Neural crest cell (in vitro differentiated cells): ENCODE measurements at places on chromosomes 6 and 20. TPM values are rescaled to one million over a fixed set of nuclear protein-coding genes. Genes with fewer than 3 reads are reported as not detected.

DNA sequence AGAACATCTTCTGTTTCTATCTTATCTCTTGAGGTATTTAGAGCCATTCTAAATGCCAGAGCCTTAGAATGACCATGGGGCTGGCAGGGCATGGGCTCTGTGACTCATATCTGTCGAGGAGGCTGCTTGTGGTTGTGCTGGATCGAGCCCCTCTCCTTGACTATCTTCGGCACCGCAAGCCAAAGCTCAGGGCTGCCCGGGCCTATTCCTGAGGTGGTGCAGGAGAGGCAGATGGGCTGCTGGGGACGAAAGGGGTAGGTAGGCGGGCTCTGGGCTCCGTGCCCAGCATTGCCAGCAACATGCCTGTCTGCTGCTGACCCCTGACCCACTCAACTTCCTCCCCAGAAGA lies 89.9 kb downstream of the NOL4L start:
- no peak for DNase-seq

LY6G6F gene
- total RNA-seq = not detected in 2 replicates

DNA sequence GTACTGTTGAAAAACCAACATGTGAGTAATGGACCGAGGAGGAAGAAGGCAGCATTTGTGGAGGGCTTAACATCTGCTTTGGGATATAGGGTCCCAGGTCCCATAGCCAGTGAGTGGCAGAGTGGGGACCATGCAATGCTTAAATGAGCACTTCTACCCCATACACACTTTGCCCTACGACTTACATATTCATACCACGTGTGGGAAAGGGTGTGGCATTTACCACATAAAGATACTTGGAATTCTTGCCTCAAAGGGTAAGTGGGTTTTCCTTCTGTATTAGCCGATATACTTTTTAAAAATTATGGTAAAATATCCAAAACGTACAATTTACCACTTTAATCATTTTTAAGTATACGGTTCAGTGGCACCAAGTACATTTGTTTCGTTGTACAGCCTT lies 199.3 kb downstream of the BACH2 start:
- DNase-seq = no peak

CTNNBL1 gene
- 87.7 and 94.9 TPM in 2 replicates for total RNA-seq

DNA sequence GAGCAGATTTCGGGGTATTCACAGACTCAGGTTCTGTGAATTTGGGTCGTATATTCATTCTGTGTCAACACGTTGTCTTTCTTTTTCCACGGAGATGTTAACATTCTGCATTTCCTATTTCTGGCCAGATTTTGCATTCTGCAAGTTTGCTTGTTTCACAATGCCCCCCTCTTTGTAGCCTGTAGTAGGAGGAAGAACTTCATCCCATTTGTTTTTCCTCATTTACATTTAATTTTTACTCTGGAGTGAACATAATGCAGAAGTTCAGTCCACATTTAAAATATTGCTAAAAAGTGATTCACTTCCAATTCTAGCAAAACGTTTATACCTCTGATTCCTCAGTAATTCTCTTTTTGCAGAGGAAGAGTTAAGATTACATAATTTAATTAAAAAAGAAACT lies 12.9 kb downstream of the TAGAP start:
- DNase-seq = no peak

EFCAB8 gene
- total RNA-seq = 0.26 TPM in 1 of 2 replicates, not detected in the other

DNA sequence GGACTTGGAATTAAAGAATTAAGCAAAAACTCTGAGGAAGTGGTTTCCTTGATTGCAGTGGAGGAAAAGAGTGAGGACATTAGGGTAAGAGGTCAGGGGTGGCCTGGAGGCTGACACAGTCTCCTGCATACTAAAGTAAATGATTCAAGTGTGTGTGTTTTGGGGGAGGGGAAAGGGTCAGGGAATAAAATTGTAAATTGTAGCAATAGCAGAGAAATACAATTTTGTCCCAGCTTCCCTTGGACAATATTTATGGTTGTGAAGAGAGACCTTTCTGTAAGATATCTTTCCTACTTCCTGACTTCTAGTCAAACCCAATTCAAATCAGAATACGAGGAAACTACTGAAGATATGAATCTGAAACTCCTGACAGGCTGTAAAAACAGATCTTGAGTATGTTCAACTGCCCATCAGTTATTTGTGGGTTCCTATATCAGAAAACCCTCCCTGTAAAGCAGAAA lies 143.4 kb upstream of the HMGN3 start:
- no peak for DNase-seq

GRCh38 chr6:83514866-83515466 lies 2.6 kb downstream of the PRSS35 start:
- peak; percentile 23 for DNase-seq

CD40 gene
- 4.2 and 4.8 TPM in 2 replicates for total RNA-seq

GRCh38 chr6:46016063-46016608 lies 476 bp upstream of the CLIC5 start:
- DNase-seq = no peak

GRCh38 chr6:83417880-83418663 lies 12.8 kb downstream of the ME1 start:
- DNase-seq = no peak

DNA sequence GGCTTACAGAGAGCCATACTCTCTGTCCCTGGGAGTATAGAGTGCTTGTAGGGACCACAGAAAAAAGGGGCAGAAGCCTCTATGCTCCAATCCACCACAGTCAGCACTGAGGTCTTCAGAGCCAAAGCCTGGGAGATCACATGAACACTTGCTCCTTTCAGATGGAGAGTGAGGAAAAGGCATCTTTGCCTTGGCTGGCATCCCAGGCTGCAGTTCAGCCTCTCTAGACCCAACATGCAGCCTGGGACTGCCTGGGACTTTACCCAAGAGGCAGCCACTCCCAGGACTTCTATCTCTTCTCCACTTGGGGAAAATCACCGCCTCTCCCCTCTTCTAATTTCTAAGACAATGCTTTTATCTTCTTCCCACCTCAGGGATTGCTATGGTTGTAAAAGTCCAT lies 46.5 kb upstream of the MYLIP start:
- no peak for DNase-seq

DNA sequence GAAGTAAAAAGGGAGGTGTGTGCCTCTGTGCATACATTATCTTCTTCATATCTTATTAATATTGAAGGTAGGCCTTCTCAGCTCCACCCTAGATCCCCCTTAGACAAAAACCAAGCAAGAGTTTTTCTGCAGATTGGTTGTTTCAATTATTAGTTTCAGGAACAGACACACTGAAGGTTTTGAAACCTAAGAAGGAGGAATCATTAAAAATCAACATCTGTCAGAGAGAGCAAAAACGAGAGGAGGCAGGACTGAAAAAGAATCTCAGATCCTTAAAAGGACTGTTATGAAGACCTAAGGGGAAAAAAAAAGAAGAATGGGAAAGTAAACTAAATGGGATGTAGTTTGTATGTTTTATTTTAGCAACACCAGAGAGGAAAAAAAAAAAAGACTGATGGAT lies 560.8 kb upstream of the JAG1 start:
- DNase-seq = no peak

DNA sequence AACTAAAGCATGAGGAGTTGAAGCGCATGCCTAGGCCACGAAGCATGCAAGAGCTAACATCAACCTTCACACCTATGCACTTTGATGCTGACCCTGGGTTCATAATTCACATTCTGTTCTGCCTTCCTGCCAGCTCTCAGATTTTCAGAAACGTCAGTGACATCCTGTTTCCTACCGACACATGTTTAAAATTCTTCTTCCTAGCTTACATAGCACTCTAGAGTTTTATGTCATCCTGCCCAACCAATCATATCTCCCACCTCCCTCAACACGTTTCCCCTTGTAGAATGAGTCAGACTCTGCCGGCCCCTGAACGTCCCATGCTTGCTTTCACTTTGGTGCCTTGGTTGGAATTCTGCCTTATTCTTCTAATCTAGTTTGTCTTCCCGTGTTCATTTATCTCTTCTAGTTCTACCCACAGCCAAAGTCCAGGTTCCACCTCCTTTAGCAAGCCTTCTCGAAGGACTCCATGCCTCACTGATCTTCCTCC lies 97.2 kb upstream of the MAP7 start:
- no peak for DNase-seq

GRCh38 chr6:122651031-122651430 lies 40.8 kb downstream of the PKIB start:
- no peak for DNase-seq

DNA sequence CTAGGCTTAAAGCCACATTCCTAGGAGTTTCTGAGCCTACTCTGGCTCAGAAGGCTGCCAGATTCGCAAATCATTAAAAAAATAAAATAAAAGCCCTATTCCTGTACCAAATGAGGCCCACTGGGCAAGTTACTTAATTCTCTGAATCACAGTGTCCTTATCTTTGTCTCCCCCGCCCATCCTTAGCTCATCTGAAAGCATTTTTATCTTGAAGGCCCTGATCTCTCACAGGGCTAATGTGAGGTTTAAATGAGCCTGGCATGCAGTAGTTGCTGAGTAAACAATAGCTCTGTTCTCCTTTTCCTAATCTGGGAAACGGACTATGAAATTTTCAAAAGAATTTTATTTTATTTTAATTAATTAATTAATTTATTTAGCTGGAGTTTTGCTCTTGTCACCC lies 2.1 kb upstream of the ZBTB12 start:
- no peak for DNase-seq

- no peak for DNase-seq
These were observed 406.1 kb downstream of the EPM2A start for GRCh38 chr6:145329257-145329656.

DNA sequence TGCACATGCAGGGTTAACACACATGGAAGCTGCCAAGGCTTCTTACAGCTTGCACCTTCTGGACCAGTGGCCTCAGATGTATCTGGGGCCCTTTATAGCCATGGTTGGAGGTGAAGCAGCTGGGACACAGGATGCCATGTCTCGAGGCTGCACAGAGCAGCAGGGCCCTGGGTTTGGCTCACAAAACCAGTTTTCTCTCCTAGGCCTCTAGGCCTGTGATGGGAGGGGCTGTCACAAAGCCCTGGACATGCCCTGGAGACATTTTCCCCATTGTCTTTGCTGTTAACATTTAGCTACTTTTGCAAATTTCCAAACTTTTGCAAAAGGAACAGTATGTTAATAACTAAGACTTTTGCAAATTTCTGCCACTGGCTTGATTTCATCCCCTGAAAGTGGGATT lies 18.2 kb upstream of the GSTA1 start:
- no peak for DNase-seq

GRCh38 chr20:6765469-6766058 lies 1.9 kb upstream of the BMP2 start:
- peak; percentile 14 for DNase-seq

TRIM31 gene
- total RNA-seq = not detected in 2 replicates

ANKRD66 gene
- not detected in 2 replicates for total RNA-seq

TFAP2B gene
- total RNA-seq = 66.1 and 73.3 TPM in 2 replicates

DNA sequence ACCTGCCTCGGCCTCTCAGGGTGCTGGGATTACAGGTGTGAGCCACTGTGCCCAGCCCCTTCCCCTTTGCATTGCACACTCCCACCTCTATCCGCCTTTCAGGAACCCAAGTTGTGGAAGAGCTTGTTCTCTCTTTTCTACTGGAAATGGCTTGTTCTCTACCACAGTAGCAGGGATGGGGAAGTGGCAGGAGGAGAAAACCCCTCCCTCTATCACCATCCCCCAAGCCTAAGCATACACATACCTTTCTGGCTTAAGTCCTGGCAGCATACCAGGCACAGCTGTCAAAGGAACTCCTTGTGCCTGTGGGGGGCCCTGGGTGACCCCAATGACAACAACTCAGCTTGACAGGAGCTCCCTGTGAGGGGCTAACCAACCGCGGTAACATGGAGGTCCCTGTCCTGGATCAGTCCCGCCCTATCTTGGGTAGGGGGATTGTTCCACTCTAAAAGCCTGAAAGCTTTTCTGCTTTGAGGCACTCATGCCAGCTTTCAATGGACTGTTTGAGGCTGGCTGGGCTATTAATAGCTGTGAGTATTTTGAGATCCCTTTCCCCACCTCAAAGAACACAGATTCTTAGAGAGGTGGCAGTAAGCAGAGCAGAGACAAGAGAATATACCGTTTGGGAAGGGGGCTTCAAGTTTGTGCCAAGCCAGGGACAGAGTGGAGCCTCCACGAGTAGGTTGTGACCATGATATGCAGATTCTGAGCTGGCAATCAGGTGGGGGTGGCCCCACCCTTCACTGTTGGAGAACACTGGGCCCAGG lies 2.3 kb downstream of the KLHDC3 start:
- no peak for DNase-seq

ANKRD6 gene
- total RNA-seq = 20.5 and 20.7 TPM in 2 replicates

- no peak for DNase-seq
These were observed 25.7 kb downstream of the SLC2A4RG start for GRCh38 chr20:63765082-63765873.

DNA sequence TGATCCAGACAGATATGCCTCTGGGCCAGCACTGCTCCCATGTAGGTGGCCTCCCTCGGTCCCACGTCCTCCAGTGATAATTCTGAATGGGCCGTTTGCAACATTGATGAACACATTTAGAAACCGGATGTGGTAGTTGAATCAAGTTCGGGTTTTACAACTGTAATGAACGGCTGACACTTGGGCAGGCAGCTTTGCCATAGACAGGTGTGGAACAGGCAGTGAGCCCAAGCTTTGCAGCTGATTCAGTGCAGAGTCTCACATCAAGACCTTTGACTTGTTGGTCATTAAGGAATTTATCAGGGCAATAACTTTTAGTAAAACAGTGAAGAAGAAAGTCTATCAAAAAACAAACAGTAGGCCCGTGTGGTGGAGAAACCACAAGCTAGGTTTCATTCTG lies 466.6 kb upstream of the AGPAT4 start:
- no peak for DNase-seq

GRCh38 chr6:54419885-54420284 lies 111.6 kb downstream of the TINAG start:
- no peak for DNase-seq

DNA sequence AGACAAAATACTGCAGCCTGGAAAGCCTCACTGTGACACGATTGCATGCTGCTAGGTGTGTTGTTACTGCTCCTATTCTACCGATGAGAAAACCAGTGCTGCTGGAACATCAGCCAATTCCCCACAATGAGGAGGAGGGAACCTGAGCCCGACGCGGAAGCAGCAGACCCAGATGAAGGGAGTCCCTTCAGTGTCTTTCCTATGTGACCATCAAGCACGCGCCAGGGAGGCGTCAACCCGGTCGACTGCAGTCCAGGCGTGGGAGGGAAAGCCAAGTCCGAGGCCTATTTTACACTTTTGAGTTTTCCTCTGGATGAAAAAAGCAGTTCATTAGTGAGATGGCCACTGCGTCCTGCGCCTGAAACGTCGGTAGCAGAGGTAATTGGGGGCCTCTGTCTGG lies 63.3 kb downstream of the STK35 start:
- no peak for DNase-seq

ESR1 gene
- total RNA-seq = not detected in 2 replicates

EEF1A1 gene
- 11,869 and 11,975 TPM in 2 replicates for total RNA-seq

GRCh38 chr20:61464307-61465303 lies 212.5 kb downstream of the CDH4 start:
- no peak for DNase-seq

GRCh38 chr20:33474097-33474873 lies 15.6 kb upstream of the CBFA2T2 start:
- DNase-seq = no peak

DNA sequence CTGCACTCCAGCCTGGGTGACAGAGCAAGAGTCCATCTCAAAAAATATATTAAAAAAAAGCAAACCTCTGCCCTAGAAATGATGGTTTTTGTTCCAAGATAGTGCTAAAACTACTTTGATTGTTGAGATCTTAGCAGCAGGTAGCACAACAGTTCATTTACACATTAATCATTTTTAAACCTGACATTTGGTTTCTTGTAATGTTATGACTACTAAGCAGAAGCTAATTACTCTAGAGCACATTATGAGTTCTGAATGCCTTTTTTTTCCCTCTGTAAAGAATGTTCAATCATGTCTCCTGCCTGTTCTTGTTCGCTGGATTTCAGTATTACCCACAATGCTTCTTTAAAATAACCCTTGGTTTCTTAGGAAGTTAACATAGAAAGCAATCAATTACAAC lies 24.7 kb upstream of the PHF3 start:
- DNase-seq = no peak
